NCI-H446 treated with DMSO at 0.1 percent for 48 hours (cell line): ENCODE measurements at places on chromosomes 7 and 10.

DNA sequence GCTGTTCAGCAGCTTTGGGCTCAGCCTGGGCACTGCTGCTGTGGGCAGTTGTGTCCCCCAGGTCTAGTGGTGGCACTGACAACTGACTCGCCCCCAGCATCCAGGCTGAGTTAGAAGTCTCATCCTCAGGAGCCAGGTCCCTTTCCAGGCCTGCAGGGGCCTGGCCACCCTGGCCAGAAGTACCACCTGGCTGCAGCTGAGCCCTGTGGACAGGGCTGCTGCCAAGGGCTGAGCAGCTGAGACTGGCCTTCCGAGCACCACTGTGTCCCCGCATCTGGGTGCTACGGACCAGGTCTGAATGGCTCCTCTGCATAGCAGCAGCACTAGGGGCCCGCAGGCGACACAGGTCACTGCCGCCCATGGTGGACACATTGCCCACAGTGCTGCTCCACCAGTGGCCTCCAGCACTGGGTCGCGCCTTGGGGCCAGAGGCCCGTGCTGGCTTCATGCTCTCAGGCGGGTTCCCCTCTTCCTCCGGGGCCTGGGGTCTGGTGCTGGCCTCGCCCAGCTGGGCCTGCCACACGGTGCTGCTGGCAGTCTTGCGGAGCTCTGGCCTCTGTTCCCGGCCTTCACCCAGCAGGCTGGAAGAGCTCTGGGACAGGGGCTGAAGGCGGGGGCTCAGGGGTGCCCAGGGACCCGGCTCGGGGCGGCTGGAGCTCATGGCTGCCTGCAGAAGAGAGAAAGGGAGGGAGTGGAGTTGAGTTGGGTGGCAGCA is 6.2 kb downstream of the GPRIN2 start:
- DNase-seq, result no peak

DNA sequence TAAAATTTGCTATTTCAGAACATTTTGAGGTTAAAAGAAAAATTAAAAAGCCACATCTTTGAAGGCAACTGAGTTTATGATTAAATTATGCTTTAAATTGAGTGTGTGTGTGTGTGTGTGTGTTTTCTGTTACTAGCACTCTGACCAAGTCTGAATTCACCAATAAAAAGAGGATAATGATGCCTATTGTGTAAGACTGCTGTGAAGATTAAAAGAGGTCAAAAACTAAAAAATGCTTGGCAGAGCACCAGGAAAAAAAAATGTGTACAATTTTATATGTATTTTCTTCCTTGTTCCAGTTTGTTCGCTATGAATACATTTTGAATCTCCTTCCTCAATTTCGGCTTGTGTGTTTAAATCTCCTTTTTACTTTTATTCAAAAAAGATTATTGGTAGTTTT is 316.6 kb upstream of the MAGI2 start:
- no peak for DNase-seq

DNA sequence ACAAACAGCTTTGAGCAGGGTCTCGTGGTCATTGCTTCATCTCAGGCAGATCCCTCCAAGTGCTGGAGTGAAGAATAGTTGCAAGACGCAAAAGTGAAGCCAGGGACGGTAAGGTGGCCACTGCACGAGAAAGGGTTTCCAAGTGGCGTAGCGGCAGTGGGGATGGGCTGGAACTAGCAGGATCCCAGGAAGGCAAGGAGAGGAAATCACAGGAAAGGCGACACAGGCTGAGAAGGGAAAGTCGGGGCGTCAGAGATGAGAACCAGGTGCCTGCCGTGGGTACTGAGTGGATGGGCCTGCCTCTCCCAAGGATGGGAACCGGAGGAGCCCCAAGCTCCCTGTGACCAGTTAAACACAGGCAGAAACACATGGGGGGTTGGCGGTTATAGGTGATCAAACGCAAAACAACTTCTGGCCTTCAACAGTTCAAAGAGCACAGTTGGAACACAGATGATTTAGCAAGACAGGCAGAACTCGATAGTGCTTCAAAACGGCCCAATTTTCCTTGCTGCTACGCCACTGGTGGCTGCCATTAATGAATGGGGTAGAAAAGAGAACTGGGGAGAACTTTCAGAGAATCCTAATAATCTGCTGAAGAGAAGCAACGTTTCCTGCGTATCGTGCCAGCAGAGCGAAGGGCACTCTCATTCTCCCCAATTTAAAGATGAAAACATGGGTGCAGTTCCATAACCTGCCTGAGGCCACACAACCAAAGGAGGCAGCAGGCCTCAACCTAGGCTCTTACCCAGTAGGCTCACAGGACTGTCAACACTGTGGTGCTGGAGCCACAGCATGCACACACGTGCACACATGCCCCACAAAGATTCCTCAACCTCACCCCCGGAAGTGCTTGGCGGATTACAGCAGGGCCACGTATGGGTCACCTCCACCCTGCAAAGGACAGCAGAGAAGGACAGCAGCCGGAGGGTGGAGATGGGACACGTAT is 61.9 kb downstream of the MAD1L1 start:
- no peak for DNase-seq

DNA sequence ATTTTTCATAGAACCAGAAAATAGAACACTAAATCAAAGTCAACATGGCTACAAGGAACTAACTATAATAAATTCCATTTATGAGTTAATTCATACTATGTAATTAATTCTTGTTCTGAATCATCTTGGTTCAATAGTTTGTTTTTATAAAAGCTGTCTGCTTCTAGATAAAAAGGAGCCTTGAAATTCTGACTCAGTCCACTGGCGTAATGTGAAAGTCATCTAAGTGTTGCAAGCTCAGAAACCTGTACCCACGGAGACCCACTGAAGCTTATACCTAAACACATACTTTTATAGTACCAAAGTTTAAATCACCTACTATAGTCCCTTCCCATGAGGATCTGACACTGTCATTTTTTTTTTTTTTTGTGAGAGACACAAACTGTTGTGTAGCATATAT is 489.4 kb downstream of the SEMA3D start:
- DNase-seq, result no peak

DNA sequence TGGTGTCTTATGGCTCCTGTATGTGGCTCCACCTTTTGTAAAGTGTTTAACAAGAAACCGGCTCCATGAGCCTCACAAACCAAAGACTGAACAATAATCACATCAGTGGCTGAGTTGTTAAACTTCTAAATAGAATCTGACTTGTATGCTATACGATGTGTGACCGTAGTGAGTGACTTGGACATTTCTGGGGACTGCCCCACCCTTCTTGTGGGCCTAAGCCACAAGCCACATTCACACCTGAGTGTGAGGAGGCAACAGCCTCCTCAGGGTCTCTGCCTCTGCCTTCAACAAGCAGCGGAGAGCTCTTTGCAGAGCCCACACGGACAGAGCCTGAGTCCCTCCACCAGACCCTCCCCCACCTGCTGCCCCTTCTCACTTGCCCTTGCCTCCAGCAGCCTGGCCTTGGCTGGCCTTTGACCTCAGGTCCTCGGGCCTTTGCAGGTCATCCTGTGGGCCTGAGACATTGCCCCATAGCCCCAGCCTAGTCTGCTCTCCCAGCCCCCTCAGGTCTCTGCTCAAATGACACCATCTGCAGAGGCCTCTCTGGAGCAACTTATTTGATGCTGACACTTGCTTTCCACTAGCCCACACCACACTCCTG is 156.8 kb upstream of the TNS3 start:
- DNase-seq, result no peak

DNA sequence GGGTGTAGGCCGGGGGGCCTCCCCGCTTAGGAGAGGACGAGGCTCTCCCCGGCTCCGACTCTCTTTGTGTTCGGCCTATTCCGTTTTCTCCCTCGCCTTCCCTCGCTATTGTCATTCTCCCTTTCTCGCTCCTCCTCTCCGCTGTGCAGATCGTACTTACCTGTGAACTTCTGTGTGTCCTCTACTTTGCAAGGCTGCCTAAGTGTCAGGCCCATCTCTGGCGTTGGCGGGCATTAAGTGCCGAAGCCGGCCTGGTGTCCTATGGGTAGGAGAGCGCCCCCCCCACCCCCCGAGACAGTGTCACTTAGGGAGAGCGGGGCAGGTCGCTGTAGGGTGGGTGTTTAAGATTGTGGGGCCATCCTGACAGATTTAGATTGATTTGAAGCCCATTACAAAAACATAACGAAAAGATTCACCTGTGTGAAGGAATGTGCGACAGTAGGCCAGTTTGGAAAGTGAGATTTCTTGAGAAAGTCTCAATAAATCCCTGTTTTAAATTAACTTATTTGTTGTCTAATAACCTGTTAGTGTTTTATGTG is 579 bp downstream of the RBM33 start:
- DNase-seq, result no peak

DNA sequence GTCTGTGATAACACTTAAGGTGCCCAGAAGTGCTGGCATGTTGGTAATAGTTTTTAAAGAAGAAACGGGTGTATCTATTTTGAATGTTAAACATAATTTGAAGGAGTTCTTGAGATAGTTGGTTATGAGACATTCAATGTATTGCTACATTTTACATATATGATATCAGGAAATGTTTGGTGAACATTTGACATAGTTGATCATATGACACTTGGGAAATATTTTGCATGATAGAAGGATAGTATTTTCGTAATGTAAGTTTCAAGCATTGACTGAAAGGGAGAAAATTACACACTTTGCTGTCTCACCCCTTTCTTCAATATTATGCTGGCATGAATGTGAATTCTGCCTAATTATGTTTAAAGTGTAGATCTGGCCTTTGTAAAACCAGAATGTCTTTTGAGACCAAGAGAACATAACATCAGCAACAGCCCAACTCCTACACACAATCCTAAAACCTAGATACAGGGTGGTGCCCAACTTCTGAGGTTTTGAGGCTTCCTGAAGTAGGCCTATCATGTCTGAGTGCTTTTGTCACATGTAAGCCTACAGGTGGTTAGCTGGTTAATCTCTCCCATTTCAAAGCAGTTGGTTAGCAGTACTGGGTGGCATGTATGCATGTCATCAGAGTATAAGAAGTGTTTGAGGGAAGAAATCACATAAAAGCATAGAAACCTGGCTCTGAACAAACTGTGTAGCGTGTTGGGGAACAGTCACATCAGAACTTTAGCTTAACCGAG is 2.1 kb downstream of the ADD3 start:
- DNase-seq, result no peak
